ENCODE measurements at places on chromosomes 6 and 20. TPM values are rescaled to one million over a fixed set of nuclear protein-coding genes. Genes with fewer than 3 reads are reported as not detected.

Gene TSHZ2
- polyA plus RNA-seq = 10.5 TPM

Gene LRRC73
- 1.1 TPM for polyA plus RNA-seq

Gene PDSS2
- 17.8 TPM for polyA plus RNA-seq

Gene FITM2
- polyA plus RNA-seq = 9.2 TPM

Gene NKAPL
- 2.7 TPM for polyA plus RNA-seq

Gene TTK
- polyA plus RNA-seq = 23.6 TPM

GRCh38 chr6:34813028-34813713, 21.3 kb downstream of the BLTP3A start:
- no peak for DNase-seq

- DNase-seq = no peak
These were observed 96.1 kb upstream of the BHLHE23 start for GRCh38 chr20:63102721-63103375.

GRCh38 chr6:3285049-3285639, 26.4 kb downstream of the PSMG4 start:
- no peak for DNase-seq

GRCh38 chr20:38002422-38002821, 30.8 kb downstream of the TTI1 start:
- DNase-seq = no peak

- no peak for DNase-seq
These were observed 72.3 kb upstream of the DST start for GRCh38 chr6:56714982-56715456.

DNA sequence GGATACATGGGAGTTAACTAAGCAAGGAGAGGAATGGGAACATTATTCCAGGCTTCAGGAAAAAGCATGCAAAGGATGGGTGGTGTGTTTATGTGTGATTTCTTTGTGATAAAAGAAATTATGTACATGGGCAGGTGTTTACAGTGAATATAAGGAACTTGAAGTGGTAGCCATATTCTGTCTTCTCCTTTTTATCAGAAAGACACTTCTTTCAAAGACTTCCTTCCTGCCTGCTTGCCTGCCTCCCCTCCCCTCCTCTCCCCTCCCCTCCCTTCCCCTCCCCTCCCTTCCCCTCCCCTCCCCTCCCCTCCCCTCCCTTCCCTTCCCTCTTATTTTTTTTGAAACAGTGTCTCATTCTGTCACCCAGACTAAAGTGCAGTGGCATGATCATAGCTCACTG, 14.4 kb downstream of the CYB5R4 start:
- no peak for DNase-seq

DNA sequence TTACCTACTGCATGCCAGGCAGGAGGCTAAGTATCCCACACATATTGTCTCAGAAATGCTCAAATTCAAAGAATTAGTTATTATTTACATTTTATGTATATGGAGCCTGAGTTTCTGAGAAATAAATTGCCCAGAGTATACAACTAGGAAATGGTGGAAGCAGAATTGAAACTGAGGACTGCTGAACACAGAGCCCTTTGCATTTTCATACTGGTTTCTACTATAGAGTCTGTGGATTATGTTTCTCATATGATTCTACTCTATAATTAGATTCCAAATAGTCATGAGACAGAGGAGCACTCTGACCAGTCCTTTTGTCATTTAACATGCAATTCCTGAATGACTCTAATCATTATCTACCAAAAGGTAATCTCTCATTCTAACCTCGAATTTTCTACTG, 254.3 kb downstream of the LMBRD1 start:
- DNase-seq = no peak

DNA sequence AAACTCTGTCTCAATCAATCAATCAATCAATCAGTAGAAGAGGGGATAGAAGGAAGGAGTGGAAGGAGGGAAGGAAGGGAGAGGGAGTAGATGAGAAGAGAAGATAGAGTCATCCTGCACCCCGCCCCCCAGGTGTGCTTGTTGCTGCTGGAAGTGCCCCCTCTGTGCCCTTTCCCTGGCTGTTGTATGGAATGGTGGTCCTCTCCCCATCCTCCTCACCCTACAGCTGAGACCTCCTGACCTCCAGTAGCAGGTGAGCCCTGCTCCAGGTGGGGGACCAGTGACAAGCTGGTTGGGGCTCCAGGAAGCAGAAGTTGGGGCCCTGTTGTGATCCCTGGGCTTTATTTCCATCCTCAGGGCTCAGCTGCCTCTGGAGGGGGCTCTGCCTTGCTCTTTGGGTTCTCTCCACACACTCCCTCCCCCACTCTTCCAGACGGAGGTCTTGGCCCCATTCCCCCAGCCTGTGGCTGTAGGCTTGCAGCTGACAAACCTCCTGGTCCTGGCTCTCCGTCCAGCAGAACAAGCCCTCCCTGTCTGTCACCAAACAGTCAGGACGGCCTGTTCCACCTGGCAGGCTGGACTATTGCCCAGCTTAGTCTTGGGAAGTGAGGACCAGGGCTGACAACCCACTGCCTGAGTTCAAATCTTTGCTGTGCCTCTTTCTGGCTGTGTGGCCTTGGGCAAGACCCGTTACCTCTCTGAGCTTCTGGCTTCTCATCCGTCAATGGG, 26.0 kb upstream of the SCRT2 start:
- DNase-seq = no peak

DNA sequence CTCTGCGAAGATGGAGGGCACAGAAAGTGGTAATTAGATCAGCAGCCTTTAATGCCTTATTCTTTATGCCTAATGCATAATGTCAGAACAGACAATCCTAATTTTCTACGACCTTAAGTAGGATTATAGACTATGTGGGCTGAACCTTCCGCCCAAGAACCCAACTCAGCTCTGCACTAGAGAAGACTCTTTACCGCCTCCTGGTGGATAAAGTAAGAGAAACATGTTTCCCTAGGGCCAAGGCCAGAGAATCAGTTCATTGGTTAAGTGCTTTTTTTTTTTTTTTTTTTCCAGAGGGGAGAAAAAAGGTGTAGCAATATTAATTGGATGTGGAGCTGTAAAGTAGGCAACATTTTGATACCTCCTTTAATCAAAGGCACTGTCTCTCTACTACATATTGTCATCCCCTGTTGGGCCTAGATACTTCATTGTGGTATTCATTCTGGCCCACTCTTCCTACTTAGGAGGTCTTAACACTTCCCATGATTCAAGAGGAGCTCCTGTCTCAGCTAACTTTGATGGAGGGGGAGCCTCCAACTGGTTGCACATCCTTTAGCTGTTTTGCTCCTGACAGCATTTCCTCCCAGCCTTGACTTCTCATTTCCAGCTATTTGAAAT, 124.9 kb upstream of the NRN1 start:
- no peak for DNase-seq

- no peak for DNase-seq
These were observed 3.4 kb downstream of the TRIM10 start for GRCh38 chr6:30157581-30157980.

- DNase-seq = no peak
These were observed 151.6 kb upstream of the ZNF337 start for GRCh38 chr20:25848222-25848621.

- DNase-seq = no peak
These were observed 696.3 kb upstream of the SLC35B3 start for GRCh38 chr6:9131616-9132015.

DNA sequence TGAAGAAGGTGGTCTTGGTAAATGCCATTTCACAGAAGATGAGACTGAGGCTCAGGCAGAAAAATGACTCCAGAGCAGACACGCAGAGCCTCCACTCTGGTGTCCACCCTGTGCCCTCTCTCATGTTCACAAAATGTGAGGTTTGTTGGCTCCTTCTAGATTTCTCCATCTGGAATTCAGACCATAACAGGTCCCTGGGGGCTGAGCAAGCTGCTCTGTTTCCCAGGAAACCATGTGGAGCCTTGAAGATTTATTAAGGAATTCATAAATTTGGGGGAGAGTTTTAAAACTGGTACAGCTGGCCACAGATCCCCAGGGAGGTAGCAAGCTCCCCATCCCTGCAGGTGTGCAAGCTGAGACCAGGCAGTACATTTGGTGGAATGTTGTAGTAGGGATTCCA, 38.8 kb upstream of the SIRPA start:
- no peak for DNase-seq

GRCh38 chr20:40176098-40176841, 512.8 kb downstream of the MAFB start:
- DNase-seq = no peak

DNA sequence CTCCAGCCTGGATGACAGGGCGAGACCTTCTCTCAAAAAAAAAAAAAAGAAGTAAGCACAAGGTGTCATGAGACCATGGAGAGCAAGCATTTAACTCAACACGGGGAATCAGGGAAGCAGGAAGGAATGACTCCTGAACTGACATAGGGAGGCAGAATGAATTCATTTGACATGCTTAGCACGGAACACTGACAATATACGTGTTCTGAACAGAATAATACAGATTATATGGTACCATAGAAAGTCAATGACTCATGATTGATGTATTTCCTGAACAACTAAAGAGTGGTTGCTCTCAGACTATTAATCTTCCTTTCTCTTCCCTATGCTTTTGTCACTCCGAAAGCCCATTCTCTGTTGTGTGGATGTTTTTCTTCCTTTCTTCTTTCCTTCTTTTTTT, 20.7 kb upstream of the ASIP start:
- DNase-seq = no peak

DNA sequence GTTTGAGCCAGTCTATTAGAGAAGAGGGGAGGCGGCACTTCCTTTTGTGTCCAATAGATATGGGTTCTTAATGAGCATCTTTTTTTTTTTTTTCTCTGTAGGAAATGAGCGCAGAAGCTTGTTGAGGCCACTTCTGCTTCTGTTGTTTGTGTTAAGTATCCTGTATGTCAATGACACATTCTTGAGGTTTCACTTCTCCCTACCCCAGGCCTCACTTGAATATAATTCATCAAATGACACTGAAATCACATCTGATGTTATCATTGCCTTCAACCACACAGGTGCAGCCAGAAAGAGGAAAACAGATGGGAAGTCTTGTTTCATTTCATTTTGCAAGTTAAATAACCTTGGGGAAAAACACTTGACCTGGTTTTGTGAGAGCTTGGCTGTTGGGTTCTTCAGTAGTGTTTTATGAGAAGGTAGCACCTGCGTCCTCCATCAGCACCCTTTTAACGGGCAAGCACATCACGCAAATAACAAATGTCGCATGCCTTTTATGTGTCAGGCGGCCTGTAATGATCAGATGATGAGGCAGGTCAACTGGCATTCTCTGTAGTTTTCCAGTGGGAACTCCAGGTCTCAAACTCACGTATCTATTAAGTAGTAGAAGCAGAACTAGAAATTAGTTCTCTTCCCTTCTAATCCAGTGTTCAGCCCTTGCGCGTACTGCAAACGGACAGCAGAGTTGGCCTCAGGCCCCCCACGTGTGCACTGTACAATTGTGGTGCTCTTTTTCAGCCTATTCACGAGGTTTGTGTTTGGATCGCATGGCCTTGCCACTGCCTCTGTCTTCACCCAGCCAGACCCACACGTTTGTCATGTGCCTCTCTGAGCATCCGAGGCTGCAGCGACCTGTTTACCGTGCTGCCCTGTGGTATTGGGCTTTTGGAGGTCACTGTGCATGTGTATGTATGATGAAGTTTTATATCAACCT, 23.5 kb downstream of the PLEKHG1 start:
- DNase-seq = no peak

DNA sequence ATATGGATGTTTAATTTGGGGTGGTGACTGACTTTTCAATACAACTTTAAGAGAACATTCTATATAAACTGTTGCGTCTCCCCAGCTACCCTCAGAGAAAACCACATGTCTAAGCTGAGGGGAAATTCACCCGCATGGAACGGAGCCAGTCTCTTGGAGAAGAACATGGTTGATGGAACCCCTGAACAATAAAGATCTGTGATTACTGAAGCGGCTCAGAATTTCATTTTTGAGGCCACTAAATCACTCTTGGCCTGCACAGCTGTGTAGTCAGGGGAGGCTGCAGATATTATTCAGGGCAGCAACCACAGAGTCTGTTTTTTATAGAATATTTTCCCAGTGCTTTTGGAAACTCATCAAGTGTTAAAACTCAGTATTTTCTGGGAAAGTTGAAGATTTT, 73.8 kb downstream of the EYA4 start:
- DNase-seq = no peak

DNA sequence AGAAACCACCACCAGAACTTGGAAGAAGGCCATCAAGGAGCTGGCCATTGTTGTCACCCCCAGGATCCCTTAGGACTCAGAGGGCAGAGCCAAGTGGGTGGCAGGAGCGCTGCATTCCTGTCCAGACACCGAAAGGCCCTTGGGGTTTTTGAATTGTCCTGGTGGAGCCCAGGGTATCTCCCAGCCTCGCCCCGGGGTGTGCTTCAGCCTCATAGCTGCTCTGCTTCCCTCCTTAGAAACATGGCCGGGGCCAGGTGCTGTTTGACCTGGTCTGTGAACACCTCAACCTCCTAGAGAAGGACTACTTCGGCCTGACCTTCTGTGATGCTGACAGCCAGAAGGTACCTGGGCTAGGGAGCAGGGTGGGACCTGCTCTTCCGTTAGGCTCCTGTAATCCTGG, 23.2 kb downstream of the EPB41L1 start:
- no peak for DNase-seq

- no peak for DNase-seq
These were observed 11.2 kb downstream of the OGFRL1 start for GRCh38 chr6:71299541-71300470.

GRCh38 chr20:36259177-36260061, 23.1 kb downstream of the AAR2 start:
- no peak for DNase-seq

- DNase-seq = no peak
These were observed 2.9 kb upstream of the BMP7 start for GRCh38 chr20:57269148-57269984.

DNA sequence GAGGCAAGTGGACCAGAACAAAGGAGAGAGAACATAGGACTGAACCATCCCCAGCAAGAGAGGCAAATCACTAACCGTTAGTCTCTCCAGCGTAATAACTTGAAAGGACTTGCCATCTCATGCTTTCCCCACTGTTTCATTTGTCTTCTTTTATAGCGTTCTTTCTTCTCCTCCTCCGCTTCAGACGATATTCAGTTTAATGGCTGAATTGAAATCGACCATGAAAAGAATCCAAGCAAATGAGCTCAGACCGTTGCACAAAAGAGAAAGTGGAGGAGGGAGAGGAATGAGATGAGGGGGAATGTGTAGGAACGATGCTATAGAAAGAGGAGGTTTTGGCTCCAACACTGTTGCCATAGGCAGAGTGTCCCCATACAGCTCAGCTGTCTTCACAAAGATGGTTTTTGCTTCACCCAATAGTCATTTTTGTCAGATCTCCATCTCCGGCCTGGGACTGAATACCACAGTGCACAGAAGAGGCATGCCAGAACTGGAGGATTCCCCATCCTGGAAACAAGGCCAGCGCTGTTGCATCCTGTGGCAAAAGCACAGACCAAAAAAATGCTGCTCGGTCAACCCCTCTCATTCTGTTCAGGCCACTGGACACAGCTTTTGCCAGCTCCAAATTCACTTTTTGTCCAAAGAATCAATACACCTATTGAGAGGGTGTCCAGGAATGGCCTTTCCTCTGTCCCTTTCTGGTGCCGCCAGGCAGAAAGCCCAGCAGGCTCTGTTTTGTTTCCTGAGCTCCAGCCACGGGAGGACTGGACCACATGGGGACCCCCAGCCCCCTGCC, 176.1 kb downstream of the ID4 start:
- DNase-seq = no peak

- no peak for DNase-seq
These were observed 220.3 kb upstream of the LAMP5 start for GRCh38 chr20:9294041-9294440.

GRCh38 chr20:48758206-48758820, 69.5 kb downstream of the PREX1 start:
- DNase-seq = no peak

Measured in right renal cortex interstitium (tissue), 3 donors.